ENCODE measurements at places on chromosomes 7 and 10. TPM values are rescaled to one million over a fixed set of nuclear protein-coding genes. Genes with fewer than 3 reads are reported as not detected.

The OR2A1 gene
- 0.31 TPM for polyA plus RNA-seq

The MINDY4 gene
- polyA plus RNA-seq = not detected

The NSUN6 gene
- polyA plus RNA-seq = 20.0 TPM

The DKK1 gene
- polyA plus RNA-seq = 0.39 TPM

The TFEC gene
- 17.3 TPM for polyA plus RNA-seq

The KCP gene
- polyA plus RNA-seq = 1.2 TPM

The ZNF736 gene
- polyA plus RNA-seq = 10.0 TPM

The UCMA gene
- polyA plus RNA-seq = not detected

Data from B cell (primary cell).